Uterus (tissue), 4 donors: ENCODE measurements at places on chromosomes 2 and 18. TPM values are rescaled to one million over a fixed set of nuclear protein-coding genes. Genes with fewer than 3 reads are reported as not detected.

- DNase-seq: no peak
Measured at GRCh38 chr2:2569306-2569705, 238.2 kb upstream of the MYT1L start.

GALNT3 gene
- total RNA-seq: not detected

FLACC1 gene
- total RNA-seq: 2.0 TPM

GRCh38 chr2:128145651-128146050 lies 54.7 kb downstream of the UGGT1 start:
- DNase-seq: no peak

DNA sequence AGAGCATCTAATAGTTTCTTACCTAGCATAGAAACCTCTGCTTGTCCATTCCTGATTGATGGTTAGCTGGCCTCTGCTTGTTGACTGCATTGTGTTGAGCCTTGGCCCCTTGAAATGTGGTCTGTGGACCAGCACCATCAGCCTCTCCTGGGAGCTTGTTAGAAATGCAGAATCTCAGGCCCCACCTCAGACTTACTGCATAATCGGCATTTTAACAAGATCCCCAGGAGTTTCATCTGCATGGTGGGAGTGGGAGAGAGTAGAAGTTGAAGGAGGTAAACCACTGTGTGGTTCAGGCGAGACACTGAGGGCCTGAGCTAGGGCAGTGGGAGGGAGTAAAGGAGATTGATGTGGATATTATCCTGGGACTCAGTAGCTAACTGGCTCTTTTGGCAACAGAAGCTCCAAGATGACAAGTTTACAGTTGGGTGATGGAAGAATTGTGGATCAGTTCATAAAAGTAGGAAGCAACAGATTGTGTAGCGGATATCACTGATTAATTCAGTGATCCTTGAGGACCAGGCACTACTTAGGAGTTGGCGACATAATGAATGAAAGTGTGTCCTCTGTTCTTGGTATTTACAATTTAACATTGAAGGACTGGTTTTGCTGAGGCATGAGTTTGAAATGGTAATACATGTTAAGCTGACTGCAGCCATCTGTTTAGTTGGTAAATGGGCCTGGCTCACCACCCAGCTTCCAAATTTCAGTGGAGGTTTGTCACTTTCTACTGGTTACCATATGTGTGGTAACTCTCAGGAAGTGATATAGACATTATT lies 20.9 kb downstream of the PHLPP1 start:
- no peak for DNase-seq

DNA sequence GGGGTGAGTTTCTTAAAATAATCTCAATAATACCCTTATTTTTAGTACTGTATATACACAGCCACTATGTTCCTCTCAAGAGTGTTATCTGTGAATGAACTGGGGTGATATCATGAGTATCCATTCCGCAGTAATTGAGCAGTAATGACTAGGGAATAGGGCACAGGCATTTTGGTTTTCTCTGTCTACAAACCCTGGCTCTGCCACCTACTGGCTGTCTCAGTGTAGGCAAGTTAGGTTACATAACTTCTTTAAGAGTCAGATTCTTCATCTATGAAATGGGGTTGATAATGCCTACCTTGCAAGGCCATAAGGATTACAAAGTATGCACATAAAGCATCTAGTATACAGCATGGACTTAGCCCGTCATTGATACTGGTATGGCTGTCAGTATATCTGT lies 555.8 kb downstream of the NRXN1 start:
- no peak for DNase-seq

- DNase-seq: no peak
Measured at GRCh38 chr2:141063406-141063805, 1067.4 kb downstream of the LRP1B start.

HOXD11 gene
- 0.88 TPM for total RNA-seq
